ENCODE measurements at places on chromosomes 3 and 15.

GRCh38 chr3:15630646-15631350 is 29.3 kb downstream of the BTD start:
- DNase-seq, result no peak

DNA sequence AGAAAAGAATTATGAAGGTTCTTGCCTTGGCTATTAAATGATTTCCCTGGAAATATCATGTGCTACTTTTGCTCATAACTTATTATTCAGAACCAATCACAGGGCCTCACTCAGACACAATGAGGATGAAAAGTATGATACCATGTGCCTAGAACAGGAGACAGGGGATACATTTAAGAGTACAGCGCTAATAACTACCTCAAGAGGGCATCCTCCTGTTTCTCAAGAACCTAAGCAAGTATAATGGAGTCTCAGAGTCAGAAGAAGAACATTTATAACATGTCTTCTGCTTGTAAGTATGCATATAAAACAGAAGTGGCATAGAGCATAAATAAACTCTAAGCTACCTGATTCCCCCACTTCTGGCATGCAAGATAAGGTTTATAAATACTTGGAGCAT is 125.4 kb upstream of the MME start:
- no peak for DNase-seq

- DNase-seq, result no peak
Measured at GRCh38 chr15:69606144-69606543, 153.5 kb downstream of the RPLP1 start.

- DNase-seq, result no peak
Measured at GRCh38 chr3:61157414-61157813, 93.8 kb downstream of the FHIT start.

DNA sequence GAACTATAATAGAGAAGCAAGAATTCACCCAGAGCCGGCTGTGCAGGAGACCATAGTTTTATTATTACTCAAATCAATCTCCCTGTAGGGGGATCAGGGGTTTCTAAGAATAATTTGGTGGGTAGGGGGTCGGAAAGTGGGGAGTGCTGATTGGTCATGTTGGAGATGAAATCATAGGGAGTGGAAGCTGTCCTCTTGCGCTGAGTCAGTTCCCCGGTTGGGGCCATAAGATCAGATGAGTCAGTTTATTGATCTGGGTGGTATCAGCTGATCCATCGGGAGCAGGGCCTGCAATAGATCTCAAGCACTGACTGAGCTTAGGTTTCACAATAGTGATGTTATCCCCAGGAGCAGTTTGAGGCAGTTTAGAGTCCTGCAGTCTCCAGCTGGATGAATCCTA is 97.0 kb upstream of the SNRPN start:
- DNase-seq, result no peak

DNA sequence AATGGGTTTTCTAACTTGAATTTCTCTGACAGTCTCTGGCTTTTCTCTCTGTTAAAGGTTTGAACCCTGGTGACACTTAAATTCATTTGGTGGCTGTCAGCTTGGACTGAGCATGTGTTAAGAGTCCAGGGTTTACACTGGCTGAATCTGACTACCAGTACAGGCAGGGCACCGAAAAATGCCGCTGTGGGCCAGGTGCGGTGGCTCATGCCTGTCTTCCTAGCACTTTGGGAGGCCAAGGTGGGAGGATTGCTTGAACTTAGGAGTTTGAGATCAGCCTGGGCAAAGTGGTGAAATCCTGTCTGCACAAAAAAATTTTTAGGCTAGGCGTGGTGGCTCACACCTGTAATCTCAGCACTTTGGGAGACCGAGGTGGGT is 1.8 kb downstream of the MANF start:
- DNase-seq, result no peak

GRCh38 chr3:194714564-194714963 is 28.9 kb downstream of the FAM43A start:
- no peak for DNase-seq

DNA sequence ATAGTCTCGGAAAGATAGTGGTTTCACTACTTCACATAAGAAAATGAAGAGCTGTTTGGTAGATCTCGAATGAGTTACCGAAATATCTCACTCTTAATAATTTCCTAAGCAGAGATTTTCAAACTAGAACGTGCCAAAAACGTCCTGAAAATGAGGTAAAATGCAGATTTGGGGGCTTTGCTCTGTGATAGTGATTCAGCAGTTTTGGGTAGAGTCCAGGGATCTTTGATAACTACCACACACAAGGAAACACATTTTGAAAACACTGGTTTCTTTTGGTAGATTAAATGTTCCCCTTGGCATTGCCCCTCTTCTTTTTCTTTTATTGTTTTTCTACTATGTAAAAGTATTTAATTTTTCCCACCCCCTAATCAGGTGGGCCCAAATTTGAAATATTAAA is 125.9 kb downstream of the EBLN2 start:
- no peak for DNase-seq

DNA sequence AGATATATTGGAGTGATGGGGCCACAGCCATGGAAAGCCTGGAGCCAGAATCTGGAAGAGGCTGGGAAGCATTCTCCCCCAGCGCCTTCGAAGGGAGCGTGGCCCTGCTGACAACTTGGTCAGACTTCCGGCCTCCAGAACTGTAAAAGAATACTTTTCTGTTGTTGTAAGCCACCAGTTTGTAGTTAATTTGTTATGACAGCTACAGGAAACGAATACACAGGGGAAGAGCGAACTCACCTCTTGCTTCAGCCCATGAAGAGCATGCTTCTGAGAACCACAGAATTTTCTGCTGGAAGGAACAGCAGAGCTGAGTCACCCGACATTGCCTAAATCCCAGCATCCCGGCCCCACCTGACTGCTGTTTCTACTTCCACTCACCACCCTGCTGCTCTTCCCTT is 501.7 kb downstream of the SHQ1 start:
- no peak for DNase-seq

DNA sequence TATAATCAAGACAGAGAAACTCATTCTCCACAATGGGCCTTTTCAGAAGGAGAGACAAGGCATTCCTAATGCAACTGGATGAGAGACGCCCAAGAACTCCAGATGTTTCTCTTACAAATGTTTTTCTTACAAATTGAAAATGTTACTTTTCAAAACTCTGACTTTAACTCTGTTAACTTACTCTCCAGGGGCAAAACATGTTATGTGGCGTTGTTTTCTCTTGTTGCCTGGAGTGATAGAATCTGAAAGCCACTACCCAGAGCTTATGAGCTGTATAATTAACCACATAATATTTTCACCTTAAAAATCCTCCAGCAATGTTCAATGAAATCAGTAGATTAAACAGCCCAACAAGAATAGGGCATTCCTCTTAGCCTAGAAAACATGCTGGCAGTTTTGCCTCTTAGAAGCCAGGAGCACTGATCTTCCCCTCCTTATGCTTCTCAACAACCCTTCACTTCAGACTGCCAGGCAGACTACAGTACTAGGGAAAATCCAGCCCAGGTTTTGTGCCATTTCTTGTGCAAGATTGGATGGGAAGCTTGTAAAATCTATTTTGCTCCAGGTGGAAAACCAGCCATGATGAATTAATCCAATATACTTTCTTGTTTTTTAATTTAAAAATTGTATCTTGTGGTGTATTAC is 186.7 kb upstream of the GADL1 start:
- no peak for DNase-seq

DNA sequence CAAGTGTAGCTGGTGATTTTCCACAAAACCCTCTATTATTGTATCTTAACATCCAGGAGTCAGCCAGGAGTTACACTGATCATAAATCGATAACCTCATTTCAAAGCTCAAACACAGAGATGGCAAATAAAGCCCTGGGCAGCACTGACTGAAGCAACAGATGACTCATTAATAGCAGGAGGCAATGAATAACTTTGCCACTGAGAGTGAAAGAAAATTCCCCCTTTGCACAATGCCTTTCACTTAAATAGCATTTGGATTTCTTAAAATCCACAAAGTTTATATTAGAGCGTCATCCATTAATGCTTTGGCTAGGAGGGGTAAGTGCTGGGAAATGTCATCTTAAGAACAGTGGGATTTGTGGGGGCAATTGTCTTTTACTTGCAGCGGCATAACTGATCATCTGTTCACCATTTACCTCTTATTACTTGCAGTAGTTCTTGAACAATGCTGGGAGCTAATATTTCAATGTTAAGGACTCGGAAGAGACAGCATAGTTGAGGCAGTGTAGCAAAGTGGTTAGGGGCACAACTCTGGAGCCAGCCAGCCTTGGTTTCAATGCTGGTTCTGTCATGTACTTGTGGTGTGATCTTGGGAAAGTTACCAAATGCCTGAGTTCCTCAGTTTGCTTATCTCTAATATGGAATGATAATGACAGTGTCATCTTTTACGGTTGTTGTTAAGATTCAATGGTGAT is 630.4 kb upstream of the TBL1XR1 start:
- DNase-seq, result no peak

DNA sequence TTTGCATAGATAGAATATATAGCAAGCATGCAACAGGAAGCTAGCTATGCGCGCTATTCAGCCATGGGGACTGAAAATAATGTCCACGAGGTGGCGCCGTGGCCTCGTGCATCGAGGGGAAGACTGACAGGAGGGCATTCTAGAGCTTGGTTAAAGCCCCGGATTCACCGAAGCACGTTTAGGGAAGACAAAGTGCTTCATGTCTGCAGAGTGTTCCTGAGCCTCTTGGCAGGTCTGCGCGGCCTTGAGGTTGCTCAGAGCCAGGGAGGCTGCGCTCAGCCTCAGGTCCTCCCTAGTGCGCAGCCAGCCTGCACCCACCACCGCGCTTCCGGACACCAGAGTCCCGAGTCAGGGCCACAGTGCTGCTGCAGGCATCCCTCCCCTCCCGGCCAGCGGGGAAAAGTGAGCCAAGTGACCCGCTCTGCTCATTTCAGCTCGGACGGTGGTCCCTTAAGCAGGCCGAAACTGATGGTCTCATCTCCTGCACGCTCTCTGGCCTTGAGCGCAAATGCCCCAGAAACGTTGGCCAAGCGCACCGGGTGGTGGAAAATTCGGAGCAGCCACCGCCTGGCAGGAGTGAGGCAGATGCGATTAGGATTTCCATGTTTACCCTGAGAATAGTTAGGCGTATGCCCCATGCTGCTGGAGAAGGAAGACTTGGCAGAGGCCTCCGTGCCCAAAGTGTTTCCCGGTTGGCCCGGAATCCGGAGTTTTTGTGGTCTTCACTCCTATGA is 24.8 kb downstream of the GABRA5 start:
- DNase-seq, result no peak

- no peak for DNase-seq
Measured at GRCh38 chr3:22209578-22209977, 458.6 kb upstream of the ZNF385D start.

GRCh38 chr3:195887670-195888069 is 20.7 kb downstream of the TNK2 start:
- no peak for DNase-seq

GRCh38 chr3:175980486-175981090 is 1121.5 kb downstream of the NAALADL2 start:
- no peak for DNase-seq

DNA sequence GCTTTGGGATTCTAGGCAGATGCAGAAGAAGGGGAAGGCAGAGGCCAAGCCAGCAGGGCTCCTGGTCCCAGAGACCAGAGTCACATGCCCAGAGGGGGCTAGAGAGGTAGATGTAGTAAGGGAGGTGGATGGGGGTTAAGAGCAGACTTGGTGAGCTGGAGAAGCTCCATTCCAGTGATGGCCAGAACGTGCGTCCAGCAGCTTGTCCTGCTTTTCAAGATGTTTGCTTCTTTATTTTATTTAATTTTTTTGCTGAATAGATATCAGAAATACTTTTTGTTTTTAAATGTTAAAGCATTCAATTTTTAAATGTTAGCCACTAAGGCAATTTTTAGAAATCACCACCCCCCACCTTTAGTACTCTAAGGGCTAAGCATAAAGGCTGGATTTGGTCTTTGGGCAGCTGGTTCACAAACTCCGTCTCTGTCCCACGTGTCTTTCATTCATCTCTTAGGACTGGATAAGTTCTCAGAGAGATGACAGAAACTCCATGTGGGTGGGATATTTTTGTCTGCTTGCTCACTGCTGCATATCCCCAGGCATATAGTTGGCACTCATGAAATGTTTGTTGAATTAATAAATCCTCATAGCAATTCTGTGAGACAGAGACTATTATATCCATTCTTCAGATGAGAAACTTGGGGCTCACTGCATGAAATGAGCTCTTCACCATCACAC is 6.7 kb downstream of the COLQ start:
- DNase-seq, result no peak

DNA sequence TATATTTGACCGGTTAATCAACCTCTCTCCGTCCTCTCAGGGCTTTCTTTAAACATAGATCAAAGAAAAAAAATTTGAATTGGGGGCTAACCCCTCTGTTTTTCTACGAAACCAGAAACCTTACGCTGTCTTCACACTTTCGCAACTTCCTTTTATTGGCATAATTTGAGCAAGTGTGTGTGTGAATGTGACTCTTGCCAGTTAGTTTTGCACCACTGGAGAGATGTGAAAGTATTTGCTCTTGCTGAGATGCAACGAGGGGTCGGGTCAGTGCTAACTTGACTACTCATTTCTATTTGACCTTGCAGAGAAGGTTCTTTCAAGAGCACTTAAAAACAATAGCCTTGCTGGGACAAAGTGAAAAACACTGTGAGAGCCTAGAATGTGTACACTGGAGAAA is 81.2 kb downstream of the FAM43A start:
- no peak for DNase-seq

GRCh38 chr3:157170861-157171260 is 10.9 kb upstream of the CCNL1 start:
- no peak for DNase-seq

DNA sequence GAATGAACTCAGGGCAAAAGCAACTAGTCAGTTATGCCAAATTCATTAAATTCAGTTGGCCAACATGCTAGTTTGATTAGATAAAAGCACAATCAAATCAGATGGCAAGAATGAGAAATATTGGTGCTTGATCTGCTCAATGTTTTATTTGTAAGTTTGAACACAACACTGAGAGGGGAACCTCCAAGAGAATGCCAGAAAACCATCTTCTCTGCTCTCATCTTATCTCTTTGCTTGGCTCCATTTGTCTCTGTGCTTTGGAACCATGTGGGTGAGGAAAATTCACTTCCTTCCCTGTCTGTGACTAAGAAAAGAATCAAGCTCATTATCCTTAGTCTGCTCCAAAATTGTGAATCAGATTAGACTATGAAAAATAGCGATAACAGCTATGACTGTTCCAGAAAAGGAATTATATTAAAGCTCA is 43.6 kb upstream of the DCBLD2 start:
- DNase-seq, result no peak

- no peak for DNase-seq
Measured at GRCh38 chr3:36905545-36905944, 39.3 kb downstream of the TRANK1 start.

Data from DMS 273 treated with DMSO at 0.1 percent for 48 hours (cell line).